HFFc6 (cell line): ENCODE measurements at places on chromosomes 7 and 10.

- DNase-seq, result peak; percentile 63
Observed at GRCh38 chr10:127145173-127145572, 51.2 kb downstream of the INSYN2A start.

DNA sequence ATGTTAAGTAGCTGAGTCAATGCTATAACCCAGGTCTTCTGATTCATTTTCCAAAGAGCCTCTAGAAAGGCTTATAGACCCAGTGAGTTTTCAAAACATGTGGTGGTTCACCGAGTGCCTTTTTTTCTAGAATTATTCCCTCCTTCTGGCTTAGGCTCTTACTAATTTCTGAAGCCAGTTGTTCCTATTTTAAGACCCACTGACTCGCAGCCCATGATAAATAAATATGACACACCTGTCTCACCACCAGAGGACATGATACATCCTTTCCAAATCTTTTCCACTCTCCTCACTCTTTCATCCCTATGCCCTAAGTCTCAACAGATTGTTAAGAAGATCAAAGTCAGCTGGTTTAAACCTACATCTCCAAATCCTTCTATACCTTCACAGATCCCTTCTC, 126.0 kb upstream of the WNT16 start:
- DNase-seq, result no peak

- no peak for DNase-seq
Observed at GRCh38 chr7:157444011-157444842, 107.4 kb downstream of the DNAJB6 start.

DNA sequence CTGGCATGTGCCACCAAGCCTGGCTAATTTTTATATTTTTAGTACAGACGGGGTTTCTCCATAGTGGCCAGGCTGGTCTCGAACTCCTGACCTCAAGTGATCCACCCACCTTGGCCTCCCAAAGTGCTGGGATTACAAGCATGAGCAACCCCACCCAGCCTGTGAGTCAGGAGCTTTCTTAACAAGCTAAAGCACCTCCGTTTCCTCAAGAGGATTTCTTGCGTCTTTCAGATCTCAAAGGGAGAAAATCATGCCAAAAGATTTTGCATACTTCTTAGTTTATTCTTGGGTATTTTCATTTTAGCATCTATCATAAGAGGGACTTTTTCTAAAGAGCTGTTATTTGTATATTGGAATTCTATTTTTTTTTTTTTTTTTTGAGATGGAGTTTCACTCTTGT, 47.9 kb upstream of the FOXK1 start:
- no peak for DNase-seq

DNA sequence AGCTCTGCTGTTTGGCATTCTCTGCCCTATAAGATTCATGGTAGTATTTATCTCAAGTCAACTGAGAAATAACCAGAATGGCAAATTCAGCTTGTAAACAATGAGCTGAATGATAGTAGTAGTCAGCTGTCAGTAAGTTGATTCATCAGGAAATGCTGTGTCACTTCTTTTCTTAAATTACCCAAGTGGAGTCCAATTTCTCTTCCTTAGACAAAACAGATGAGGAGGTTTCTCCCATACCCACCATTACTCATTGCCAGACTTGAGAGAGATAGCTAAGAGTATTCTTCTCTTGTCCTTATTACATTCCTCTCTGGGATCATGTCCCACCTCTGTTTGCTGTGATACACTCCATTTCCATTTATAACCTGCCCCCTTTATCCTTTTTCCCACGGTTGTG, 159.8 kb upstream of the STEAP1 start:
- DNase-seq, result no peak

GRCh38 chr10:129774082-129774735, 189.9 kb downstream of the EBF3 start:
- DNase-seq, result no peak

- no peak for DNase-seq
Observed at GRCh38 chr7:150372271-150373048, 3.8 kb downstream of the REPIN1 start.

DNA sequence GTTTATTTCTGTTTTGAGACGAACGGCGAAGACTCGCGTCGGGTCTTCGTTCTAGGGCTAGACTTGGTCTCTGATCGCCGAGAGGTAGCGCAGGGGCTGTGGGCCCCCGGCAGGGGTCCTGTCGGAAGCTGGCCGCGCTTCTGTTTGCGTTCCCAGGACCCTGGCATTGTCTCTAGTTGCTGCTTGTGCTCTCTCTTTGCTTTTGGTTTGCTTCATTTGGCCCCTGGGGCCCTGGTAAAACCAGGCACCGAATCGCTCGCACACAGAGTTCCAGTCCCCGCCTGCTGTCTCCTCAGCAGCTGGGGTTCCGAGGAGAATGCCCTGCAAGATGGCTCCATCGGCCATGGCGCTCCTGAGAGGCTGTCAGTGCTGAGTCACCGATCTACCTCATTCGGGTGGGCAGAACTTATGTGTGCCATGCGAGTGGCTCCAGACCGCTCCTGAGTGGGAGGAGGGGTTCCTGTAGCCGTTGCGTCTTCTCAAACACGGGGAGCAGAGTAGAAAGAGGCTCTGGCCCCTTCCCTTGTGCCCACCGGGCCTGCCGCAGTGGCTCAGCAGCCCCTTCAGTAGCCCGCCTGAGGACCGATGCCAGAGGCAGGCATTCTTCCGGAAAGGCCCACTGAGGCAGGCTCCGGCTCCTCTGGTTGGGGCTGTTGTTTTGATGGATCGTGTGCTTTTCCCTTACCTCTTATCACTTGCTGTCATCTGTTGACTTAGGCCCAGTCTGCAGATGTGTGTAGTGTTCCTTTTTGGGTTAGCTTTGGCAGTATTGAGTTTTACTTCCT, 826 bp downstream of the CHPF2 start:
- peak; percentile 85 for DNase-seq

DNA sequence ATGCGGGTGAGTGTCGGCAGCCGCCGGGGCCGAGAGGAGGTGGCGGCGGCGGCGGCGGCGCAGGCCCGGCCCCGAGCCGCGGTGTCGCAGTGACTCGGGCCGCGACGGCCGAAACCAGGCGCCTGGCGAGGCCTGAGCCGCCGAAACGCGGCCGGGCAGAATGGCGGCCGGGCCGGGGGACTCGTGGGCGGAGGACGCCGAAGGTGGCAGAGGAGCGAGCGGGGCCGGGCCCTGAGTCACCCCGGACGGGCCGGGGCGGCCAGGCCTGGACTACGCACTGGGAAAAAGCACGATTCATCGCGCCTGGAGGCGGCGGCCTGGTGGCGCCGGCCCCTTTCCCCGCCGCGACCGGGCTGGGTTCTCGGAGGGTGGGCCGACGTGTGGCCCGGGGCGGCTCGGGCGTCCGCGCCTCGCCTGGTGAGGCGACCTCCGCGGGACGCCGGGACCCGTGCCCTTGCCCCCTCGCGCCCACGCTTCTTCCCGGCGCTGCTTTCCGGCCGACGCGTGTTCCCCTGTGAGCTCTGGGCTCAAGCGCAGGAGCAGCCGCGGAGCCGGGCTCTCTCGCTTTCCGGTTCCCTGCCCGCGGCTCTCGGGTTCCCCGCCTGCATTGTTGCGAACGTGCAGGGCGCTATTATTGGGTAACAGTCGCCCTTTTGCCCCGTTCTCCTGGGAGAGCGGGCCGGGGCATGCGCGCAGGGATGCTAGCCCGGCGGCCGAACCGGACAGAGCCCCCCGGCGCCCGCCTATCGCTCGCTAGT, 500 bp downstream of the CUL1 start:
- peak; percentile 47 for DNase-seq

DNA sequence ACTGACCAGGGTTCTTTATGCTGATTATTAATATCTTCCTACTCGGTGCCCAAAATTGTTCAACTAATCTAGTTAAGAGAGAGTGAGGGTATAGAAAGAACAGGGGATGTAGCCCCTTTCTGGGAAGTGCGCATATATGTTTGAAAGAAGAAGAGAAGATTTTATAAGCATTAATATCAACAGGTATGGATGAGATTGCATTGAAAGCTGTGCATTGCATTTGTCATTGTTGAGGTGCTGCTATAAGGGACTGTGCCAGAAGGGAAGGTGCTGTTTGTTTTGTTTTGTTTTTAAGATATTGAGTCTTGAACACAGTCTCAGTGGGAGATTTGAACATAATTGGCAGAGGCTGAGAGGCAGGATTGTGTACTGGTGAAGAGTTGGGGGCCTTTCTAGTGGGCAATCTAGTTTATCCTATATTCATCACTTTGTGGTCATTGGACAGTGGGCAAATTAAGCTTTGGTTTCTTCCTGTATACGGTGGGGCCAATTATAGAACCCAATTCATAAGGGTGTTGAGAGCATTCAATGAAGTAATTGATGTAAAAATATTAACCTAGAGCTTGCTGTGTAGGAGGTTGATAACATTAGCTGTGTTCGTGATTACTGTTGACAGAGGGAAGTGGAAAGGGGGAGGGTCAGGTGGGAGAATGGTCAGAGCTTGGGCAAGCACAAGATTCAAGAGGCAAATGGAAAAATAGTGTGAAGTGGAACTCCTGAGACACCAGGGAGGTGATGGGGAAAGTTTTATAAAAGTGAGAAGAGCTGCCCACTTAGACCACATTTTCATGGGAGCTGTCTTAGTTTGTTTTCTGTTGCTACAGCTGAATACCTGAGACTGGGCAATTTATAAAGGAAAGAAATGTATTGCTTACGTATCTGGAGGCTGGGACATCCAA, 19.9 kb upstream of the PCGF5 start:
- no peak for DNase-seq

DNA sequence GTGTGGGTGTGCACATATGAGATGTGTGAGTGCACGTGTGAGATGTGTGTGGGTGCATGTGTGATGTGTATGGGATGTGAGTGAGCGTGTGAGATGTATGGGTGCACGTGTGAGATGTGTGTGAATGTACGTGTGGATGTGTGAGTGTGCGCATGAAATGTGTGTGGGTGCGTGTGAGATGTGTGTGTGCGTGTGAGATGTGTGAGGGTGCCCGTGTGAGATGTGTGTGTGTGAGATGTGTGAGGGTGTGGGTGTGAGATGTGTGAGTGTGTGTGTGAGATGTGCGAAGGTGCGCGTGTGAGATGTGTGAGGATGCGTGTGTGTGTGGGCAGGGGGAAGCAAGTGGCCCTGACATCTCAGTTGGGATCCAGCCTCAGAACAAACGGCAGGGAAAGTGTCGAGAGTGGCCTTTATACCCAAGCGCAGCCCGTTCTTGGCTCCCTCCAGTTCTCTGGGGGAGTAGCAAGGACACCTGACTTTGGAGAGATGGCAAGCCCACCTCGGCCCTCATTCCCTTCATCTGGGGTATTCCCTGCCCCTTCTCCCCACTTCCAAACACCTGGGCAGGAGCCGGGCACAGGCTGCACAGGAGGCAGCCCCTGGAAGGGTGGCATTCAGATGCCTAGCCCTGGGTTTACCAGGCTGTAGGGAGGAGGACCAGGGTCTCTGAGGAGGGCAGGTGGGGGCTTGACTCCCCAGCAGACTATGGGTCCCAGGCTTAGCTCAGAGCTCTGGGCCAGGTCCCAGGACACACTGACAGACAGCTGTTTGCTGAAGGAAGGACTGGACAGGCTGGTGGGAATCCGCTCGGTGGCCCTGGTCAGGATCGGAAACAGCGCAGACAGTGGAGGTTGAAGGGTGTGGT, 31.6 kb downstream of the PPIF start:
- no peak for DNase-seq

DNA sequence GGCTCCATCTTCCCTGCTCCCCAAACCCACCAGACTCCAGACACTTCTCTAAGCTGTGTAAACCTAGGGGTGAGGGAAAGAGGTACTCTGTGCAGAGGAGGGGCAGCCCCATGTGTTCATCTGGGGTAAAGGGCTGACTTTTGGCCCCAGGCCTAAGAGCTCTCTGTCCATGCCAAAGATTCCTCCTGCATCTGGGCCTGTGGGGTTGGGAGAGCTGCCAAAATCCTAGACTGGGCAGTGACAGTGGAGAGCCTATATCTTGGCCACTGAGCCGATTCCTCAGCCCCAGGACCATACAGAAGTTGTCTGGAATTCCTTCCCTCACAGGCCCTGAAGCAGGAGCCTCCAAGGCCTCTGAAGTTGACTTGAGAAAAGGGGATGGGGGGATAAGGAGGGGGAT, 25.3 kb upstream of the LEP start:
- peak; percentile 66 for DNase-seq

DNA sequence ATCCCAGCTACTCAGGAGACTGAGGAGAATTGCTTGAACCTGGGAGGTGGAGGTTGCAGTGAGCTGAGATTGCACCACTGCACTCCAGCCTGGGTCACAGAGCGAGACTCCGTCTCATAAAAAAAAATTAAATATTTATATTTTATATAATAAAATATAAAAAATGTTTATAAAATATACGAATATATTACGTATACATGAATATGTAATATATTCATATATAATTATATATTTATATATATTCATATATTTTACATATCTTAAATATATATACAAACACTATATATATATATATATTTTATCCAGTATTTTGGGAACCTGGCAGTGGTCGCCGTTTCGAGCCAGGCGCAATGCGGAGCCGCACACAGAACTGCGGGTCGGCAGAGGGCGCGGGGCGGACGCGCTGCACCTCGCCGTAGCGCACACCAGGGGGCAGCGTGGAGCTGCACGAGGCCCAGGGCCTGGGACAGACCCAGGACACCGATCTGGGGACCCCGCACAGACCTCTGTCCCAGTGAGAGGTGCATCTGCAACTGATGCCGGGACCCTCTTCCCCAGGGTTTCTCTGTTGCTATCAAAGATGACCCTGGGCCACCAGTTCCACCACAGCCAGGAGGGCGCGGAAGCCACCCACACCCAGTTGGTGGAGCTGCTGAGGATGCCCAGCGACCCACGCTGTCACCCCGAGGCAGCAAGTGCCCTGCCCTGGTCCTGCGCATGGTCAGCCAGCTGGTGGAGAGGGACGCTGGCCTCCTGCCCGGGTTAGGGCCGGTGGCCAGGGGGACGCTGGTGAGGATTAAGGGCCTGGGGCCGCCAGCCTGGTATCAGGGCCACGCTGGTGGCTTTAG, 22.7 kb downstream of the AP5Z1 start:
- DNase-seq, result no peak

DNA sequence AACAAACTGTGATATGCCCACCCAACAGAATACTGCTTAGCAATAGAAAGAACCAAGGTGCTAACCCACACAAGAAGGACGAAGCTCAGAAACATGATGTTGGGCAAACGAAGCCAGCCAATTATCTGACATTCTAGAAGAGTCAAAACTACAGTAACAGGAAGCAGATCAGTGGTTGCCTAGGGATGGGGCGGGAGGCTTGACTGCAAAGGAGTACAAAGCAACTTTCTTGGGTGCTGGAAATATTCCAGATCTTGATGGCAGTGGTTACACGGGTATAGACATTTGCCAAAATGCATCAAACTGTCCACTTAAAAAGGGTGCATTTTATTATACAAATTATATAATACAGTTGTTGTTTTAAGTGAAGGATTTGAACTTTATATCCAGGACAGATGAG, 41.1 kb upstream of the RET start:
- DNase-seq, result no peak

DNA sequence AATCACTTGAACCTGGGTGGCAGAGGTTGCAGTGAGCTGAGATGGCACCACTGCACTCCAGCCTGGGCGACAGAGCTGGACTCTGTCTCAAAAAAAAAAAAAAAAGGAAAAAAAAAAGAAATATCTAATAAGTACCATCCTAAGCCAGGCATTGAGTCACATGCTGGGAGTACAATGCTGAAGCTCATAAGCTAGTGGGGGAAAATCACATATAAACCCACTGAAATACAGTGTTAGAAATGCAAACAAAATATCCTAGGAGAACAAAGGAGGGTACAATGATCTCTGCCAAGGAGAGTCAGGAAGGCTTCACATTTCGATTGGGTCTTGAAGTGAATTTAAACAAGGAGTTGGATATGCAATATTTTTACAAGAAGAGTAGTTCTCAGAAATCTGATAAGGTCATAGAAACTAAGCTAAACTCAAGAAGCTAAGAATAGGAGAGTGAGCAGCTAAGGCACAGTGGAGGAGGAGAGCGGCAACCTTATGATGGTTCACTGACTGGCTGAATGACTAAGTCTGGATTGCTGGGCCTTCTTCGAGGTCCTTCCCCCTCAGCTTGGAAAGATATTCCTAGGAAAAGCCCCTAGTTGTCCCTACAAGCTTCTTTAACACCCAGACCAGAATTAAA, 115.5 kb downstream of the PHTF2 start:
- DNase-seq, result no peak
